IMR-90 (cell line): ENCODE measurements at places on chromosomes 1 and 21. TPM values are rescaled to one million over a fixed set of nuclear protein-coding genes. Genes with fewer than 3 reads are reported as not detected.

The C1orf226 gene
- total RNA-seq: under 0.01 TPM in 1 of 2 replicates, not detected in the other

The OR2AK2 gene
- total RNA-seq: not detected in 2 replicates

The GPR161 gene
- 11.1 and 13.3 TPM in 2 replicates for total RNA-seq

The NFIA gene
- total RNA-seq: 2.2 TPM in 2 replicates

The PLA2G2D gene
- not detected in 2 replicates for total RNA-seq

The GPR3 gene
- total RNA-seq: 0.72 and 0.83 TPM in 2 replicates

The NUP210L gene
- under 0.01 TPM in 2 replicates for total RNA-seq

The NIPAL3 gene
- total RNA-seq: 95.3 and 123 TPM in 2 replicates

The GBP1 gene
- 108 and 118 TPM in 2 replicates for total RNA-seq

The MX2 gene
- 0.54 and 0.56 TPM in 2 replicates for total RNA-seq

The ITGB2 gene
- not detected in 2 replicates for total RNA-seq

The ARTN gene
- total RNA-seq: not detected in 2 replicates

The IL19 gene
- not detected in 2 replicates for total RNA-seq

The SLC37A1 gene
- 0.36 and 0.56 TPM in 2 replicates for total RNA-seq

The SPRR2F gene
- total RNA-seq: not detected in 2 replicates

The ZNF648 gene
- total RNA-seq: not detected in 2 replicates

The DISC1 gene
- total RNA-seq: 6.1 and 7.0 TPM in 2 replicates

The CCDC185 gene
- not detected in 2 replicates for total RNA-seq

The PTAFR gene
- total RNA-seq: under 0.01 and 0.18 TPM in 2 replicates

The CCDC17 gene
- total RNA-seq: 0.18 and 0.56 TPM in 2 replicates

The HUNK gene
- total RNA-seq: 1.1 and 2.0 TPM in 2 replicates

The OPN3 gene
- 21.1 and 21.9 TPM in 2 replicates for total RNA-seq

The CELA3A gene
- not detected in 2 replicates for total RNA-seq

The PLA2G2C gene
- total RNA-seq: not detected in 2 replicates

The RSPH1 gene
- total RNA-seq: not detected in 2 replicates

The MSH4 gene
- total RNA-seq: under 0.01 TPM in 2 replicates

The SPATA6 gene
- 2.0 and 2.2 TPM in 2 replicates for total RNA-seq

The SPOCD1 gene
- 42.2 and 59.7 TPM in 2 replicates for total RNA-seq

The COL6A2 gene
- 208 and 222 TPM in 2 replicates for total RNA-seq

The TSSK3 gene
- total RNA-seq: not detected in 2 replicates

The CEP350 gene
- 36.4 and 55.8 TPM in 2 replicates for total RNA-seq

The SESN2 gene
- total RNA-seq: 8.1 and 10.2 TPM in 2 replicates

The FTCD gene
- not detected in 2 replicates for total RNA-seq

The CELA2A gene
- not detected in 2 replicates for total RNA-seq

The DNALI1 gene
- total RNA-seq: 8.1 and 9.1 TPM in 2 replicates

The C8B gene
- not detected in 2 replicates for total RNA-seq

The LRRN2 gene
- total RNA-seq: not detected in 2 replicates

The TCHH gene
- total RNA-seq: not detected in 2 replicates

The FMOD gene
- total RNA-seq: 0.18 and 0.28 TPM in 2 replicates

The MIXL1 gene
- not detected in 2 replicates for total RNA-seq

The MAP3K7CL gene
- 21.0 and 25.3 TPM in 2 replicates for total RNA-seq

The RGS18 gene
- total RNA-seq: under 0.01 and 0.18 TPM in 2 replicates

The NTMT2 gene
- total RNA-seq: not detected in 2 replicates

The KLHL17 gene
- 3.4 and 3.6 TPM in 2 replicates for total RNA-seq

The FCAMR gene
- not detected in 2 replicates for total RNA-seq
